Activated naive CD8-positive, alpha-beta T cell treated with anti-CD3 and anti-CD28 coated beads, Interleukin-2, amount 10 ng/mL, durations not matched to agents 7 days and 5 days (primary cell): ENCODE measurements at places on chromosomes 13 and 19.

GRCh38 chr19:50639121-50640112 lies at the start of gene SYT3:
Gene SYT3, minus strand, starts transcription at chr19:50639881. Its CDS starts 2,470 bp downstream, at chr19:50637411.
- DNase-seq, result peak; percentile 52

GRCh38 chr13:109778102-109778542 lies 8.3 kb downstream of the IRS2 start:
- no peak for DNase-seq

DNA sequence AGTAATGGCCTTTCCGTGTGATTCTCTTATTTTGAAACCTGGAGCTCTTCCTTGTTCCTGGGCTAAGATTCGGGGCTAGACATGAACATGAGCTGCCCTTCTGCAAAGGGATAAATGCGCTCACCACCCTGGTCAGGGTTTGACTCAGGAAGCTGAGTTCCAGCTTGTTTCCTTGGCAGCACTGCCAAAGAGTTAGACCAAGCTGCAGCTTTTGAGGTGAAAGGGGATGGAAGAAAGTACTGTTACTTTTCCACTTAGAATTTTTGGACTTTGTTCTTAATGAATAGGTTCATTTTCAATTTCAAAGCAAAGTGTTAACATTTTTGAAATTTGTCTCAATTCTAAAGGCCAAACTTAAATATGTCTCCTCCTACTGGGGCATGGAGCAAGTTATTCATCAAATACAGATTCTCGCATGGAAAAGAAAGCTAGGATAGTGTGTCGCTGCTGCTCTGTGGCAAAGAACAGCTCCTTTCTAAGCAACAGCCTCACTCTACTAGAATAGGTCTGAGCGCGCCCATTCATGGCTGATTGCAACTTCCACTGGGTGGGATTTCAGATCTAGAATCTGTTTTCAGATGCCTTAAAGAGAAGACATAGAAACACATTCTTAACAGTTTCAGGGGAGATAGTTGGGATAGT lies 2.2 kb downstream of the RGCC start:
- DNase-seq, result no peak

- no peak for DNase-seq
Observed at GRCh38 chr19:45595814-45596213, 6.2 kb downstream of the GPR4 start.

GRCh38 chr13:110758195-110758805 lies 44.8 kb downstream of the ING1 start:
- no peak for DNase-seq

DNA sequence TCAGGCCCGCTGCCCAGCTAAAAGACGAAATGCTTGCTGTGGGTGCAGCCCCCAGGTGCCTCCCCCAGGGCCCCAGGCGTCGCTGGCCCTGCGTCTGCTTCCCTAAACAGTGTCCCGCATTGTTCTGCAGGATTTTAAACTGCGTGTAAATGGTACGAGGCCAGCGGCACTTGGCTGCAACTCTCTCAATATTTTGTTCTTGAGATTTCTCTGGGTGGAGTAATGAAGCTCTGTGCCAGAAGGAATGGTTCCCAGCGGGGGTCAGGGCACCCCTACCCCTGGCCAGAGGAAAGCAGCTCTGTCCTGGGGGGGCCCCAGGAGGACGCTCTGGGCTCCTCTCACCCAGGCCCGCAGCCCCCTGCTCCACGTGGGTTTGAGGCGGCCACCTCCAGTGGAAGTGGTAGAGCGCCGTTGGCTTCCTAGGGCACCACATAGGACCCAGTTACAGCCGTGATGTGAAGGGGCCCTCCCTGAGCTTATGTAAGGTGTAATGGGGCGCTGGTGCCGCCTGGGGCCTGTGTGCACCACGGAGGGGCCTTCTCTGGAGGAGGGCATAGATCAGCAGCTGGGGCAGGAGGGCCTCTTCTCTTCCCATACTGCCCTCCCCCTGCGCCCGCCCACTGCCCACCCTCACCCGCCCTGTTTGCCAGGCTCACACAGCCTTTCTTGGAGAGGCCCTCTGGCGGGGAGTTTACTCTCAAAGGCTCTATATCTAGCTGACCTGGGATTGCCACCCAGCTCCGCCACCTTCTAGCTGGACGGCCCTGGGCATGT lies 19.8 kb downstream of the PAK4 start:
- no peak for DNase-seq
